Astrocyte (in vitro differentiated cells and primary cell): ENCODE measurements at places on chromosomes 1 and 21. TPM values are rescaled to one million over a fixed set of nuclear protein-coding genes. Genes with fewer than 3 reads are reported as not detected.
A peak's percentile ranks its signal among the peaks of the same experiment; 100 is the strongest.

- no peak overlapping the region for H3K27ac ChIP-seq
- no peaks in the 10 kb centered on the region for H3K4me1 ChIP-seq
- no peaks in the 10 kb centered on the region for H3K27me3 ChIP-seq
- DNase-seq: no peak
- no peak overlapping the region for H3K4me3 ChIP-seq
These were observed 179.0 kb downstream of the EIF4G3 start for GRCh38 chr1:20997602-20998224.

DNA sequence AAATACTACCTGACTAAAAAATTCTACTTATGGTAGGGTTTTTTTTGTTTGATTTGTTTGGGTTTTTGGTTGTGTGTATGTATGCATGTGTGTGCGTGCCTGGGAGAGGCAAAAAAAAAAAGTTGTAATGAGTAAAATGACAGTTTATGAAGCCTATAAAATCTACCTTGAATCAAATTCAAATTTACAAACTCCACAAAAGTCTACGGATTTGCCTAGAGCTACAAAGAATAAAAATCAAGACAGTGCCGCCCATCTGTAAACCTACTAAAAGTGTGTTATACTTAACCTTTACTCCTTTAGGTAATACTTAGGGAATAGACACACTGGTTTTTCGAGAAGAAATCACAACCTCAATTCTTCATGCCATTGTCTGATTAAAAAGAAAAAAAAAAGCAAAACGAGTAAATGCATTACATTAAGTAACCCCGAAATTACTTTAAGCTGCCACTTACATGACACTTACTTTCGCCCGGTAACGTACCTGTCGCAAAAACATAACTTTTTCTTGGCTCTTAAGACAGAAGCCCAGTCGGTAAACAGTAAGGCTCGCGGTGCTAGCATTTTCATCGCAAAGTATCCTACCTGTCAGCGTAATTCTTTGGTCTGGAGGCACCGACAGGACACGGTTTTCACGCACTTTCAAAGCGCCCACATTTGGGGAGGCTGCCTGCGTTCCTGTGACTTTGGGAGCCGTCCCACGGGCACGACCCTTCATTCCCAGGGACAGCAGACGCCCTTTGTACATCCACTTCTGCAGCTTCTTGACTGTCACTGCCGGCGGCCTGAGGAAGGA, 951 bp downstream of the SYDE2 start:
- no peak overlapping the region for H3K27ac ChIP-seq
- H3K4me1 ChIP-seq: peaks cover 8% of the 10 kb centered on the region
- no peaks in the 10 kb centered on the region for H3K36me3 ChIP-seq
- DNase-seq: no peak
- H3K27me3 ChIP-seq: no peaks in the 10 kb centered on the region

- no peaks in the 10 kb centered on the region for H3K36me3 ChIP-seq
- H3K27me3 ChIP-seq: no peaks in the 10 kb centered on the region
- peaks cover 35% of the 10 kb centered on the region for H3K4me1 ChIP-seq
- DNase-seq: peak; percentile 95
- peak overlapping the region; percentile 99 for H3K27ac ChIP-seq
- H3K4me3 ChIP-seq: no peak overlapping the region
These were observed 38.0 kb upstream of the COL18A1 start for GRCh38 chr21:45366931-45367401.

DNA sequence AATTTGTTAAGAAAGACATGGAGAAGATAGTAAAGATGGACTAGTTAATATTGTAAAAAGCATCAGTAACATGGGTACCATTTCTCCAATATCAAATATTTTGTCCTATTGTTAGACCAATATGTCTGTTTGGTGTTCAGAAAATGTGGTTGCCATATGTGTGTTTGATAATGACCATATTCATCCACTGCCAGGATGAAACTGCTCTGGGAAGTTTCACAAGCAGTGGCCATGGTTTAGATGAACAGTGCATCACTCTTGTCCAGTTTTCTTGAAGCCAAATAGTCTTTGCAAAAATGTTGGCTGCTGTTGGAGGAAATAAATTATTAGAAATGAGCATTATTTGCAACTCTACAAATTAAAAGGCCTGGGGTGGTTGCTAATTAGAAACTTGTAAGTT, 333.8 kb downstream of the NUF2 start:
- H3K4me1 ChIP-seq: no peaks in the 10 kb centered on the region
- H3K27me3 ChIP-seq: no peaks in the 10 kb centered on the region
- no peak for DNase-seq
- H3K36me3 ChIP-seq: no peaks in the 10 kb centered on the region

GRCh38 chr1:165129568-165130164, 226.8 kb downstream of the LMX1A start:
- no peak for DNase-seq
- H3K4me3 ChIP-seq: no peak overlapping the region
- H3K27me3 ChIP-seq: peaks cover 2% of the 10 kb centered on the region
- no peak overlapping the region for H3K27ac ChIP-seq

GRCh38 chr1:54945393-54945936, 35.0 kb upstream of the TMEM61 start:
- no peak for DNase-seq
- no peaks in the 10 kb centered on the region for H3K27me3 ChIP-seq
- H3K4me1 ChIP-seq: peaks cover 5% of the 10 kb centered on the region
- no peaks in the 10 kb centered on the region for H3K36me3 ChIP-seq

DNA sequence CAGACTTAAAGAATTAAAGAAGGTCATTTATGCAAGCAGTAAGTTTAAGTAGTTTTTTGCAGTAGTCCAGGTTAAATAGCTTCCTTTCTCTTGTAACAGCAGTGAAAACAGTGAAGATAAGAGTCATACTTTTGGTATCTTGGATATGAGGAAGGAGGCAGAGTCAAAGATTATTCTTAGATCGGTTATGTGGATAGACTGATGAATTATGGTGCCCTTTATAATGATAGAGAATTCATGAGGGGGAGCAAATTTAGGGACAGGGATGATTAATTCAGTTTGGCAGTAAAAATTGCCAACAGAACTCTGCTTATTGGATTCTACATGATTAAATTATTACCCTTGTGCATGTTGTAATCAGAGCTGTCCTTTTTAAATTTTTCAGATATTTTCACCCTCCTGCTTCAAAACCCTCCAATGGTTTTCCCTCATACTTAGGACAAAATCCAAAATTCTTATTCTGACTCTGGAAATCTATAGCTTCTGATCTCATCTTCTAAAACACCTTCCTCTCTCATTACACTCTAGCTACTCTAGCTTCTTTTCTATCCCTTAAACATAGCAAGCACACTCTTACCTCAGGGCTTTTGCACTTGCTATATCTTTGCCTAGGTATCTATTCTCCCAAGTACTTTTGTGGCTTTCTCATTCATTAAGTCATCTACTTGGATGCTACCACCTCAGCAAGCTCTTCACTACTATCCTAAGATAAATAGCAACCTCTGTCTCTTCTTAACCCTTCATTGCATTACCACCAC, 79.8 kb downstream of the PKN2 start:
- H3K36me3 ChIP-seq: no peaks in the 10 kb centered on the region
- peak; percentile 81 for DNase-seq
- no peak overlapping the region for H3K4me3 ChIP-seq

DNA sequence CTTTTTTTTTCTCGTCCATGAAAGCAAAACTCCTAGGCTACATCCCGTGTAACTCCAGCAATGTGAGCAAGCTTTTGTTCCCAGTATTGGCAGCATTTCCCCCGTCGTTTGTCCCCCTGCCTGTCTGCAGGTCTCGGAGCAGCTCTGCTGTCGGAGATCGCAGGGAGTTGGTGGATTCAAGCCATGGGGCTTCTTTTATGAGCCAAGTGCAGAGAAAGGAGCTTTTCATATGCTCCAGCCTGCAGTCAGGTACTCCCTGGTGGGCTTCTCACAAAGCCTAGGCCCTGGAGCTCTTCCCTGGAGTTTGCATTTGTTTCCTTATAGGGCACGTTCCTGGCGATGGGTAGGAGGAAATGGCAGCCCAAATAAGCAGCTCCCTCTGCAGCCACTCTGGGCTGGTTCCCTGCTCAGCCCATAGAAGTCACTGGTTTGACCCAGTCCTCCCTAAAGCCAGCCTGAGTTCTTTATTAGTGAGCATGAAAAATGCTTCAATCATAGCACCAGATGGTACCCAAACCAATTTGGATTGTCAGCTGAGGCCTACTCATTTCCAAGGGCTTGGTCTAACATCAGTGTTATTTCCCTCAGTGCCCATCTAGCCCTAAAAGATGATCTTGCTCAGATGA, 78.3 kb downstream of the NUF2 start:
- H3K4me1 ChIP-seq: no peaks in the 10 kb centered on the region
- no peak overlapping the region for H3K4me3 ChIP-seq
- H3K27ac ChIP-seq: no peak overlapping the region
- no peaks in the 10 kb centered on the region for H3K27me3 ChIP-seq

DNA sequence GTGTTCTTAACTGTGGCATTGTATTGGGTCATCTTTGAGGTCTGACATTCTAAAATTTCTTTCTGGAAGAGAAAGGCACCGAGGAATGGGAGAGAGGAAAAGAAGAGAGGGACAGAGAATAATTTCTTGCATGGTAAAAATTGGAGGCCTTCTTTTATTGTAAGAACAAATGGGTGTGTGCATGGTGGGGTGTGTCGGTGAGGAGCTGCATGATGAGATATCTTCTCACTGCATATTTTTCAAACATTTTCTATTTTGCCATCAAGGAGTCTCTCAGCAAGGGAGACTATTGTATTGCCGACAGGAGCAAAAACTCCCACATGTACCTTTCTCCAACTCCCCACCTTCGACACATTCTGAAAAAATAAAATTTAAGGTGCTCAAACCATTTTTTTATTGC, 6.5 kb upstream of the CTSE start:
- peaks cover 14% of the 10 kb centered on the region for H3K27me3 ChIP-seq
- DNase-seq: no peak
- no peaks in the 10 kb centered on the region for H3K36me3 ChIP-seq
- H3K27ac ChIP-seq: no peak overlapping the region
- no peaks in the 10 kb centered on the region for H3K4me1 ChIP-seq

- peaks cover 19% of the 10 kb centered on the region for H3K4me1 ChIP-seq
- no peak overlapping the region for H3K27ac ChIP-seq
- DNase-seq: no peak
- H3K4me3 ChIP-seq: no peak overlapping the region
- no peaks in the 10 kb centered on the region for H3K36me3 ChIP-seq
- no peaks in the 10 kb centered on the region for H3K27me3 ChIP-seq
These were observed 113.5 kb downstream of the GDAP2 start for GRCh38 chr1:117815926-117816325.

GRCh38 chr1:83763361-83764095, 235.4 kb downstream of the TTLL7 start:
- H3K27ac ChIP-seq: no peak overlapping the region
- H3K36me3 ChIP-seq: no peaks in the 10 kb centered on the region
- peaks cover 4% of the 10 kb centered on the region for H3K27me3 ChIP-seq
- H3K4me3 ChIP-seq: no peak overlapping the region

DNA sequence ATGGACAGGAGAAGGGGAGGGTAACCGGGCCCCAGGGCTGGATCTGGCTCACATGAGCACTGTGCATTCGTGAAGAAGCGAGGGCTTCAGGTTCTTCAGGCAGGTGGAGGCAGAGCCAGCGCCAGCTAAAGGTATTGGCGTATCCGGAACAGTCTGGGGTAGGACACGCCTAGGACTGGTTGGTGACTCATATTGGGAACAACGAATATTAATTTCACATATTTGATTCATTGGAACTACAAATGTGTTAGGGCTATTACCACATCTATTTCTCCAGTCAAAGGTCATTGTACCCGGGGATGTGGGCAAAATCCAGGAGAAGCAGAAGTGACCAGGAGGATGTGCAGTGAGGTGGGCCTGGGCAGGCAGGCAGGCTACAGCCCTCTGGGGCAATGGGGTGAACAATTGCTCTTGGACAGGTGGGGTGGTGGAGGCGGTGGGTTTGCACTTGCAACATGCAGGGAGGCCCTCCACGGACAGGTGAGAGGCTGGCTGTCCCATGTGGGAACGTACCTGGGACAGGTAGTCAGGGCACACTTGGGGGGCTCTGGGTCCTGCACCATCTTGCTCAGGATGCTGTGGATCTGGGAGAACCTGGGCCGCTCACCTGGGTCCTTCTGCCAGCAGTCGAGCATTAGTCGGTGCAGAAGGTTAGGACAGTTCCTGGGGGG, 26.7 kb downstream of the CDCA8 start:
- no peak overlapping the region for H3K27ac ChIP-seq
- no peaks in the 10 kb centered on the region for H3K4me1 ChIP-seq
- DNase-seq: no peak

DNA sequence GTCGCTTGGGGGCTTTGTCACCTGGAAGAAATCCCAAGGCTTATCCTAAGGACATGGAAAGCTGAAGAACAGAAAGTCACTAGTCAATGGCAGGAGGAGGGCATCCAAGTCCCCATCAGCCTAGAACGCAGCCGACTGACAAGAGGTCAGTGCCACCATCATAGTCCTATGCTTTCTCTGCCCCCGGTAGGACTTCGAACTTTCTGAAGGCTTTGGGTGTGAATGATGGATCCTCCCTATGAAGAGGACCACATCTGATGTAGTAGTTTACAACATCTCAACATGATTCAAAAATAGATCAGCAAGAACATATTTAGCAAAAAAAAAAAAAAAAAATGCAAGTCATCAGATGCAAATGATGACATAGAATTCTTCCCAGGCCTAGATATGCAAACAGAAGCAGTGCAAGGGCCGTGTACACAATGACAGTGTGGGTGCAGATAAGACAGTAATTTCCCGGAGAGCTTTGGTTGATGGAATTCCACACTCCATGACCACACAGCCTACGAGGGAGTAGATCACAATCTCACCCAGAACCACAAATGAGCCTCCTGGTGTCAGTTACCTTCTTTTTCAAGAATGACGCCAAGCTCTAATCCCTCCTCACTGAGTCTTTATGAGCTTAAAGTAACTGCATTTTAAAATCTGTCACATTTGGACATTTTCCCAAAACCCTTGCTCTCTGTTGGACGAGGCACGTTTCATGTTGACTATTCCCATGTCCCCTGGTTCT, 88.2 kb downstream of the PSMG1 start:
- H3K4me3 ChIP-seq: no peak overlapping the region
- no peak overlapping the region for H3K27ac ChIP-seq
- H3K36me3 ChIP-seq: no peaks in the 10 kb centered on the region
- peaks cover 6% of the 10 kb centered on the region for H3K27me3 ChIP-seq

DNA sequence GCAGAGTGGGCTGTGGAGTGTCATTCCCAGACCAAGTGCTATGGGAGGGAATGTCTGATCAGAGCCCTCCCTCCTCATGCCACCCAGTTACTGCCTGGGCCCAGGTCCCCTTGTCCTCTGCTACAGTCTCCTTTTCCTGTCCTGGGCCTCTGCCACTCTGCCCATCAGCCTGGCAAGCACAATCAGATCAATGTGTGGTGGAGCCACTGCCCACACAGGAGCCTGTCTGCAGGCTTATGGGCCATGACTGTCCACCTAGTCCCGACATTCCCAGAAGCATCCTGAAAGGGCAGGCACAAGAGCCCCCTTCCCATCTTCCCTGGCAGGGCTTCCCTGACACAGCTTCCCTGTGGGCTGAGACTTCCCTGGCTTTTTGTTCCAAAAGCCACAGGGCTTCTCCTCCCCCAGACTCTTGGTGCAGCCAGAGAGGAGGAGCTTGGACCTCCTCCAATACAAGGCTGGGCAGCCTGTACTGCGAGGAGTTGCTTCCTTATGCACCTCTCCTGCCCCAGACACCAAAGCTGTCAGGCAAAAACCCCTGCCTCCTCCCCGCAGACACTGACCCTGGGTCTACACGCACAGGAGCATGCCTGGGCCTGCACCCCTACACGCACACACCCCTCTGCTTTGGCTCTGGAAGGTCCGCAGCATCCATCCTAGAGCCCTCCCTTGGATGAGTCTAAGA, 29.2 kb upstream of the CNTN2 start:
- H3K27ac ChIP-seq: no peak overlapping the region
- H3K4me3 ChIP-seq: no peak overlapping the region
- peaks cover 6% of the 10 kb centered on the region for H3K4me1 ChIP-seq

The S100A7 gene
- not detected in 2 replicates for total RNA-seq

The ANKRD34A gene
- 5.8 and 6.3 TPM in 2 replicates for total RNA-seq

The SH3GLB1 gene
- 138 and 147 TPM in 2 replicates for total RNA-seq

The OR2L5 gene
- not detected in 2 replicates for total RNA-seq

The LCE3D gene
- not detected in 2 replicates for total RNA-seq

The GBP3 gene
- total RNA-seq: 30.3 and 34.9 TPM in 2 replicates

The F3 gene
- 36.1 and 55.7 TPM in 2 replicates for total RNA-seq
